ENCODE measurements at places on chromosomes 13 and 19.

GRCh38 chr13:37869506-37869755 lies 141 bp downstream of the TRPC4 start:
- DNase-seq: no peak

GRCh38 chr19:426725-427445 lies 17.9 kb upstream of the C2CD4C start:
- DNase-seq: no peak

DNA sequence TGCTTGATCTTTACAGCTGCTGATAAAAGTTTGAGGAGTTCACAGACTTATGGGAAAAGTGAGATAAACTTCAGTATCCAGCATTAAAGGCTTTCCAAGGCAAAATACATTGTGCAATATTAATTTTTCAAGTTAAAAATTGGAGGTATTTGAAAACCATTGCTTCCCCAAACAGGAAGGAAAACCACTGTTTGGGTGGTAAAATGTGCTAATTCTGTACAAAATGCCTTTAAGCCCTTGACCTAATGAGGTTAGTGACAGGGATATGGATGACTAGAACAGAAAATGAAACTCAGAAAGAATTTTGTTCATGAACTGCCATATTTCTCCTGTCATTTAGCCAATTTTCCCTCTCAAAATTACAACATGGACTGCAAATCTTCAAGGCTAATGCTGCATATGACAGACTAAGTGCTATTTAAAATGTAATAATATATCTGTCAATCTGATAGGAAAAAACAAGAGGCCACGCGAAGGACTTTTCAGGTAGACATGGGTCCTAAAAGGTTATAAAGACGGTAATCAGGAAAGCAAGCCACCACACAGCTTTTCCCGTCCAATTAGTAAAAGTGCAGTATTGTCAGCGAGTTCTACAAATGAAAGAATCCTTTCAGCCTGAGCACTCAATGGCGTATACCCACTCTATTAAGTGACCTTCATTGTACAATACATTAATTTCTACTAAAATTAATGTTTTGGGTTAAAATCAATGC lies 212.8 kb downstream of the ENOX1 start:
- no peak for DNase-seq

- DNase-seq: peak; percentile 77
Observed at GRCh38 chr19:54191011-54191810, at the start of gene TSEN34. Gene TSEN34 (plus strand): TSS chr19:54191308. CDS start chr19:54191365, 57 bp downstream.

- no peak for DNase-seq
Observed at GRCh38 chr19:10667867-10668266, 13.7 kb downstream of the ILF3 start.

DNA sequence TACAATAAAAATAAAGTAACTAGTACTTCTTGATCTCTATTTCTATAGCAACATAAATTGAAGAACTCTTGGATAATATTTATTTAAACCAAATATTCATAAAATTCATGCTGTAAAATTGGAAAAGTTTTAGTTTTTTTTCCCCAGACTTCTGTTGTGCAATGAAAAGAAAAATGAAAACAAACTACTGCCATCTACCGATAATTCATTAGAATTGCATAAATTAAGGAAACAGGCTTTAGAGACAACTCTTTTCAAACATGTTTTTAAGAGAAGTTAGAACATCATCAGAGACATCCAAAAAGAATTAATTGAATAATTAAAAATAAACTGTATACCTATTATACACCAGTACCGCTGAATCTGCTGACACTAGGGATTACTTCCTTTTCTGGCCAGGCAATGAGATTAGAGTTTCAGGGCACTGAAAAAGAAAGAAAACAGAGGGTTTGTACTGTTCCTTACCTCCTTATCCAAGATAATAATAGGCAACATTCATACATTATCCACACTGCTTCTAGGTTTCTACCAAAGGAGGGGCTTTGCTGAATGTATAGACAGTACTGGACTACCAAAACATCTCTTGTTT lies 4.9 kb downstream of the CCDC122 start:
- no peak for DNase-seq

GRCh38 chr19:48683349-48683748 lies 10.5 kb upstream of the NTN5 start:
- no peak for DNase-seq

- DNase-seq: no peak
Observed at GRCh38 chr13:37492741-37493514, 105.6 kb downstream of the POSTN start.

- DNase-seq: no peak
Observed at GRCh38 chr19:29088761-29089160, 124.2 kb downstream of the UQCRFS1 start.

- no peak for DNase-seq
Observed at GRCh38 chr19:7632340-7633203, 947 bp downstream of the PCP2 start.

DNA sequence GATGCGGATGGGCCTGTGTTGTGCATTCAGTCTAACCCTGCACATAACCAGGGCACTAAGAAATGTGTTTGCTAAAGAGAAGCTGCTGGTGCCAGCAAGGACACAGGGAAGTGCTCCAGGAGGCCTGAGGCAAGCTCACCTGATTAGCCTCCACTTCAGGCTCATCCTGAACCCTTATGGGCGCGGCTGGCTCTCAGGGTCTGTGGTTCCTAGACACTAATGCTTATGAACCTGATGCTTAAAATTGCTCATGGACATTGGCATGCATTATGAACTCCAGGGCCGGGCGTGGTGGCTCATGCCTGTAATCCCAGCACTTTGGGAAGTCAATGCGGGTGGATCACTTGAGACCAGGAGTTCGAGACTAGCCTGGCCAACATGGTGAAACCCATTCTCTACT lies 34.3 kb downstream of the SERP2 start:
- DNase-seq: no peak

- DNase-seq: no peak
Observed at GRCh38 chr19:38043649-38044144, 136.7 kb downstream of the SIPA1L3 start.

DNA sequence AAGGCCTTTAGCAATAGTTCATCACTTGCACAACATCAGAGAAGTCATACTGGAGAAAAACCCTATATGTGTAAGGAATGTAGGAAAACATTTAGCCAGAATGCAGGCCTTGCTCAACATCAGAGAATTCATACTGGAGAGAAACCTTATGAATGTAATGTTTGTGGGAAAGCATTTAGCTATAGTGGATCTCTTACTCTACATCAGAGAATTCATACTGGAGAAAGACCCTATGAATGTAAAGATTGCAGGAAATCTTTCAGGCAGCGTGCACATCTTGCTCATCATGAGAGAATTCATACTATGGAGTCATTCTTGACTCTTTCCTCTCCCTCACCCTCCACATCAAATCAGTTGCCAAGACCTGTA lies 19.8 kb downstream of the ZNF583 start:
- no peak for DNase-seq

DNA sequence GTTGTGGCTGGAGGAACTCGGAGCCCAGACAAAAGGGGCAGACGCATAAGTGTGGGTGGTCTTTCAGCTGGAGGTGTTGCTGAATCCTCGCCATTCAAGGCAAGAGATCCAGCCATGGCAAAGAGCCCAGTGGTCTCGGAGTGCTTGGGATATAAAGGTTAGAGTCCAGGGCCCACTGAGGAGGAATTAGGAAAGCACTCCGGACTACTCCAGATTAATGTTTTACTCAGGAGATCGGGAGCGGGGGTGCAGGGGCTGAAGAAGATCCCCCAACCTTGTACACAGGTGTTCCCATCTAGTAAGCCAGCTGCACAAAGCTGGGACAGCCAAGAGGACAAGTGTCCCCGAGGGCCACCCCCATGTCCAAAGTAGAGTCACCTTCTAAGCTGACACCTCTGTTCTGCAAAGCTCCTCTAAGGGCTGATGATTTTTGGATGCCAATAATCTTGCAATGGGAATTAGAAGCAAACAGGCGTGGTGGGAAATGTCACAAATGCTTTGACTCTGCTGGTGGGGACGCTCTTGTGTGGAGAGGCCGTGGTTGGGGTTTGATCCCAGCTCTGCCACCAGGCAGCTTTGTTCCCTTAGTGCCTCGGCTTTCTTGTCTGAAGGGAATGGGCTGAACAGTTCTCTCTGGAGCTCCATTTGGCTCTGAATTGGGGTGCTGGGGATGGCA lies 194.3 kb upstream of the SOX1 start:
- no peak for DNase-seq

- no peak for DNase-seq
Observed at GRCh38 chr19:34269489-34269888, 15.1 kb downstream of the GARRE1 start.

DNA sequence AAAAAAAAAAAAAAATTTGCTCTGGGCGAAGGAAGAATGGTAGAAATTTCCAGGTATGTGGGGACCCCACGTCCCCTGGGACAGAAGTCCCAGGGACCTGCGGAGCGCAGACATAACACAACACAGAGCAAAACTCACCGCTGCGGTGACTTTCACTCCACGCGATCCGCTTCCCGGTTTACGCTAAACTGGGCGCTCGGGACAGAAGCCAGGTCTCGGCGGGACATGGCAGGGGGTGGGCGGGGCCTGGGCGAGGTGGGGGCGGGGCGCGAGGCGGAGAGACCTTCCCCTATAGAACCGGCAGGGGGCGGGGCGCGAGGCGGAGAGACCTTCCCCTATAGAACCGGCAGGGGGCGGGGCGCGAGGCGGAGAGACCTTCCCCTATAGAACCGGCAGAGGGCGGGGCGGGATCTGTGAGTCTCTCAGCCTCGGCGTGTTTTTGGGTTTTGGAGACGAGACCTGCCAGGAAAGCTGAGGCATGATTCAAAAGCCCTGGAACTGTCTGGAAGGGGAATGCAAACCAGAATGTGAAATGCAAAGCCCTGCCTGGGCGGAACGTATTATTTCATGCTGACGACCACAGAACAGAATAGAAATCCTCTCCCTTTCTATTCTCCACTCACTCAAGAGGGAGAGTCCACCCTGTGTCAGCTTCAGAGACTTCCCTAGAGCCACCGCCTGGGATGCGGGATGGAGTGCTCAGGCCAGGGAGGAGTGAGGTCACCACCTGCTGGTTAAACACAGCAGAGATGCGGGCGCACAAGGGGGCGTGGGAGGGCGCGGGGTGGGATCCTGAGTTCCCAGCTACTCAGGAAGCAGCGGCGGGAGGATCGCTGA lies 20.2 kb upstream of the ERVV-1 start:
- DNase-seq: peak; percentile 55

GRCh38 chr13:34076319-34076718 lies 258.4 kb downstream of the RFC3 start:
- no peak for DNase-seq

GRCh38 chr19:39525205-39525604 lies 7.4 kb downstream of the EID2B start:
- no peak for DNase-seq

- no peak for DNase-seq
Observed at GRCh38 chr13:113793718-113794085, 34.7 kb downstream of the TMEM255B start.

- DNase-seq: no peak
Observed at GRCh38 chr19:8302734-8303133, 5.4 kb downstream of the CD320 start.

DNA sequence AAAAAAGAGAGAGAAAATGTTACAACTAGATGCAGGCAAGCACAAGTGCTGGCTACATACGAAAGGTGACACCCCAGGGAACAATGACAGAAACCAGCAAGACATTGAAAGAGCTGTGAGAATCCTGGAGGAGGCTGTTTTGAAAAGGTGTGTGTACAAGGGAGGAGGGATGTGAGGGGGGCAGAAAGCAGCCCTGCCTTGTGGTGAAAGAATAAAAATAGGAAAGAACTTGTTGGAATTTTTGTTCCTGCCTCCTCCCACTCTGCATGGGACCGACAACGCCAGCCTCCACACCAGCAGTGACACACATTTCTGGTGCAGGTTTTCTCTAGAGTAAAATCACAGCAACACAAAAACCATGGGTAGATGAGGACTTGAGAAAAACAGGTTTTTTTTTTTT lies 1258.6 kb downstream of the PCDH9 start:
- DNase-seq: no peak
